ENCODE measurements at places on chromosomes 6 and 20. TPM values are rescaled to one million over a fixed set of nuclear protein-coding genes. Genes with fewer than 3 reads are reported as not detected.

The PET117 gene
- 14.4 TPM for total RNA-seq

The CLPSL2 gene
- total RNA-seq = not detected

The GRM1 gene
- not detected for total RNA-seq

The PXDC1 gene
- total RNA-seq = 0.13 TPM

The COL9A1 gene
- total RNA-seq = not detected

The MCM3 gene
- 301 TPM for total RNA-seq

The OPRL1 gene
- total RNA-seq = 0.21 TPM

The SLCO4A1 gene
- total RNA-seq = 60.9 TPM

The CPXM1 gene
- 1.7 TPM for total RNA-seq

The CALHM5 gene
- total RNA-seq = not detected

The SLC26A8 gene
- total RNA-seq = not detected

The LAMP5 gene
- total RNA-seq = not detected

The HINT3 gene
- 10.3 TPM for total RNA-seq

The SNAP91 gene
- total RNA-seq = not detected

The SYCP2 gene
- total RNA-seq = 4.4 TPM

The TRIM15 gene
- total RNA-seq = not detected

The KPNA5 gene
- 6.9 TPM for total RNA-seq

The IL17A gene
- total RNA-seq = 0.61 TPM

The XRN2 gene
- 93.9 TPM for total RNA-seq

The TRIM31 gene
- total RNA-seq = not detected

The PSORS1C1 gene
- total RNA-seq = not detected

The NRN1 gene
- total RNA-seq = 0.61 TPM

The C6orf52 gene
- 5.5 TPM for total RNA-seq

The FLOT1 gene
- 186 TPM for total RNA-seq

The BTNL2 gene
- not detected for total RNA-seq

The PRL gene
- not detected for total RNA-seq

The PACSIN1 gene
- 0.13 TPM for total RNA-seq

The PRND gene
- total RNA-seq = not detected

The OXT gene
- not detected for total RNA-seq
